ENCODE measurements at places on chromosomes 16 and 17. TPM values are rescaled to one million over a fixed set of nuclear protein-coding genes. Genes with fewer than 3 reads are reported as not detected.

Gene MMP28
- 1.8 TPM for total RNA-seq

Gene CSF3
- total RNA-seq: not detected

Gene HOXB2
- total RNA-seq: 3.3 TPM

DNA sequence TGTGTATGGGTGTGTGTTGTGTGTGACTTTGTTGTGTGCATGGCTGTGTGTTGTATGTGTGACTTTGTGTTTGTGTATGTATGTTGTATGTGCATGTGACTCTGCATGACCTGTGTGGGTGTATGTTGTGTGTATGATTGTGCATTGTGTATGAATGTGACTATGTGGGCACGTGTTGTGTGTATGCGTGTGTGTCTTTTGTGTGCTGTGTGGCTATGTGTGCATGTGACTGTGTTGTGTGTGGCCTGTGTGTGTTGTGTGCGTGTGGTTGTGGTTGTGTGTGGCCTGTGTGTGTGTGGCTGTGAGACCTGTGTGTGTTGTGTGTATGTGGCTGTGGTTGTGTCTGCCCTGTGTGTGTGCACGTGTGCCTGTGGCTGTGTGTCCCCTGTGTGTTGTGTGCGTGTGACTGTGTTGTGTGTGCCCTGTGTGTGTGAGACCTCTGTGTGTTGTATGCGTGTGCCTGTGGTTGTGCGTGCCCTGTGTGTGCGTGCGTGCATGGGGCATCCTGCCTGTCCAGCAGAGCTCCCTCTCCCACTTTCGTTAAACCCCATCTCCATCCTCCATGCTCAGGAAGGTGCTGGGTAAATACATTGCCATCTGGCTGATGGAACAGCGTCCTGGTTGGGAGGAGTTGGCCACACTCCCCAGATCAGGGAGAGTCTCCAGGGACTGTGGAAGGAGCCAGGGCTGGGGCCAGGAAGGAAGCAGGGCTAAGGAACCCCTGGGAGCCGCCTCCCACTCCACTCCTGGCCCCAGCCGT is 90.1 kb upstream of the GSE1 start:
- H3K27me3 ChIP-seq: no peaks in the 10 kb centered on the region
- DNase-seq: peak; percentile 97
- peak overlapping the region; percentile 34 for H3K27ac ChIP-seq

DNA sequence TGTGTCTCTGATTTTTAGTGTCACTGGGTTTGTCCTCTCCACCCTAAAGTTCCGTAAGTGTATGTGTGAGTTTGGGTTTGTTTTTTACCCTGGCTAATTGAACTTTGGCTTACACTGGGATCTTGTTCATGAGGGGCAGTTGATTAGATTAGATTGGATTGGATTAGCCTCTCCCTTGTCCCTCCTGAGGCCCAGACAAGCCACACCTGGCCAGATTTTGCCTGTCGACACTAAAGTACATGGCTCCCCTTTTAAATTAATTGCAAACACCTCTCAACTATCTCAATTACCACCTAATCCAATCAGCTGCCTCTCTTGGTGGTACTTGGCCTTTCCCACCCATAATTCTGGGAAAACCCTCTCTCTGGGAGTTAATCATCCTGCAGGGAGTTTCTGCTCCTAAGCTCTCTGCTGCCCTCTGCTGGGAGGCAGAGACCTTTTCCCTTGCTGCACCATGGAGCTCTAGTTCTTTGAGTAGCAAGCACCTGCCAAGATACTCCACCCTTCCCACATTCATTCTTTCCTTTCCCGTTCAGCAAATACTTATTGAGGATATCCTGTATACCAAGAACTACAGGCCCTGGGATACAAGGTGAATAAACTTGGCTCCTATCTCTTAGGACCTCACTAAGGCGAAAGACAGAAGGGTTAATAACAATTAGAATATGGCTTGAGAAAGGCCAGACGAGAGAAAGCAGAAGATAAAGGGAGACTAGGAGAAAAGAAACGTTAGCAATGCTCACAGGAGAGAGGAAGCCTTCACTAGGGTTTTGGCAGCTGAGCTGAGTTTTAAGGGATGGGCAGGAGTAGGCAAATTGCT is 60.0 kb upstream of the MPHOSPH6 start:
- no peaks in the 10 kb centered on the region for H3K4me1 ChIP-seq
- no peak overlapping the region for H3K4me3 ChIP-seq
- no peaks in the 10 kb centered on the region for H3K36me3 ChIP-seq
- peaks cover 4% of the 10 kb centered on the region for H3K27me3 ChIP-seq
- H3K27ac ChIP-seq: no peak overlapping the region
- DNase-seq: no peak

DNA sequence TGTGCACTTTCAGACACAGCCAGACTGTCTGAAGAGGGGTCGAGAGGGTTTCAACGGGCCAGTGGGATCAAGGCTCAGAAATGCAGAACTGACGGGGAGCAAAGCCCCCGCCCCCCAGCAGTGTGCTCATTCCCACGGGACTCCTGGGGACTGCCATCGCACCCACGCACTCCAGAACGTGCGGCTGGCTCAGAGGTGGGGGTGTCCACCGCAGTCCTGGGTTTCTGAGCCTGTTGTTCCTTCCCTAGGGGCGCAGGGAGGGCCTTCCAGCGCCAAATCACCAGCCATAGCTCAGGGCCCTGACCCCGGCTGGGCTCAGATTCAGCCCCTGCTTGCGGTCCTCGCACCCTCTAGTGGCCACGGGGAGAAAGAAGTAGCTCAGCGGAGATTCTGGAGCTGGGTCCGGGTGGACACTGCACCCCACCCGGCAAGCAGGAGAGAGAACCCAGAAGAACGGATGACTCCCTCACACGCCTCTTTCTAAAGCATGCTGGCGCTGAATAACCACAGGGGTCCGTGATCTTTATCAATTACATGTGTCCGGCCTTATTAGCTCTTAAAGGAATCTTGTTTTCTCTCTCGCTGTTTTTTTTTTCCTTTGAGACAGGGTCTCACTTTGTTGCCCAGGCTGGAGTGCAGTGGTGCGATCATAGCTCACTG is 45.0 kb upstream of the USP7 start:
- peak overlapping the region; percentile 62 for H3K4me3 ChIP-seq
- no peak overlapping the region for H3K27ac ChIP-seq
- H3K4me1 ChIP-seq: peaks cover 9% of the 10 kb centered on the region

DNA sequence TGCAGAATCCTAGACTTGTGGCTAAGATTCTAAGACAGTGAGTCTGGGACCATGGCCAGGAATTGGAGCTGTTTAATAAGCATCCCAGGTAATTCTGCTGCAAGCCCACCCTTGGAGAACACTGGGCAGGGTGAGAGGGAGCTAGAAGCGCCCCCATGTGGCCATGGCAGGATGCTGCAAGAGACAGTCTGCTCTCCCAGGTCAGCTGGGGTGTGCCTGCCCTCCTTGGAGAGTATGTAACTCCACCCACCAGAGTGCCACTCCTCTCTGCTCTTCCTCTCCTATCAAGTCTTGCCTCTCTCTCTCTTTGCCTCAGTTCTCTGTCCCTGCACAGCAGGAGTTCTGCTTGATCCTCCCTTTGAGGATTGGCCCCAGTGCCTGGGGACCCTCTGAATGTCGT is 14.9 kb downstream of the RCVRN start:
- no peak overlapping the region for H3K4me3 ChIP-seq
- no peaks in the 10 kb centered on the region for H3K4me1 ChIP-seq
- no peaks in the 10 kb centered on the region for H3K27me3 ChIP-seq
- DNase-seq: no peak

GRCh38 chr16:79535130-79535529 is 65.4 kb downstream of the MAF start:
- H3K4me1 ChIP-seq: no peaks in the 10 kb centered on the region
- DNase-seq: no peak
- H3K27me3 ChIP-seq: no peaks in the 10 kb centered on the region
- no peak overlapping the region for H3K4me3 ChIP-seq

DNA sequence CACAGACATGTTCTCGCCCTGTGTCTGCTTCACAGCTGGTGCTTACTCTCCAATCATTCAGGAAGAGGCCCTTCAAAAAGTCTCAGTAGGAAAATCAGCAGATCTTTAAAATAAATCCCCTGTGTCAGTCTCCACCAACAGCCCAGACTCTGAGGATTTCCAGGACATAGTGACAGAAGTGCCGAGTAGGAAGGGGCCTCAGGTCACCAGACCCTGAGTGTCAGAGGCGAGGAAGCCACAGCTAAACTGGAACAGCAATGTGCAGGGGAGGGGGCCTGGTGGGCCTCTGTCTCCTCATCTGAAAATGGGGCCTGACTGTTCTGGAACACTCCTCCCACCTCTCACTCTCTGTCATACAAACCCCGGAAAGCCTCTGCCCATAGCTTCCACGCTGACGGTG is 6.3 kb downstream of the CACNG4 start:
- DNase-seq: peak; percentile 49
- no peak overlapping the region for H3K27ac ChIP-seq
- peaks cover 70% of the 10 kb centered on the region for H3K27me3 ChIP-seq
- no peaks in the 10 kb centered on the region for H3K4me1 ChIP-seq
- H3K36me3 ChIP-seq: no peaks in the 10 kb centered on the region
- H3K4me3 ChIP-seq: no peak overlapping the region

GRCh38 chr17:72150632-72151460 is 30.0 kb downstream of the SOX9 start:
- H3K27ac ChIP-seq: peak overlapping the region; percentile 57
- no peaks in the 10 kb centered on the region for H3K36me3 ChIP-seq
- H3K4me1 ChIP-seq: peaks cover 23% of the 10 kb centered on the region
- DNase-seq: no peak

- DNase-seq: peak; percentile 98
- no peak overlapping the region for H3K4me3 ChIP-seq
- no peaks in the 10 kb centered on the region for H3K27me3 ChIP-seq
- peaks cover 45% of the 10 kb centered on the region for H3K4me1 ChIP-seq
These were observed 37.5 kb downstream of the ADCY7 start for GRCh38 chr16:50303605-50304466.

GRCh38 chr17:47789611-47790561 is 31.7 kb downstream of the OSBPL7 start:
- DNase-seq: peak; percentile 93
- H3K27me3 ChIP-seq: peaks cover 71% of the 10 kb centered on the region
- H3K4me1 ChIP-seq: peaks cover 3% of the 10 kb centered on the region
- H3K27ac ChIP-seq: no peak overlapping the region
- no peaks in the 10 kb centered on the region for H3K36me3 ChIP-seq
- H3K4me3 ChIP-seq: peak overlapping the region; percentile 47

- no peaks in the 10 kb centered on the region for H3K4me1 ChIP-seq
- DNase-seq: no peak
- H3K27ac ChIP-seq: no peak overlapping the region
- no peaks in the 10 kb centered on the region for H3K36me3 ChIP-seq
These were observed 17.6 kb upstream of the CES5A start for GRCh38 chr16:55892821-55893220.

- peak; percentile 83 for DNase-seq
- peaks cover 41% of the 10 kb centered on the region for H3K4me1 ChIP-seq
- H3K36me3 ChIP-seq: peaks cover 24% of the 10 kb centered on the region
- H3K4me3 ChIP-seq: no peak overlapping the region
- peak overlapping the region; percentile 17 for H3K27ac ChIP-seq
- H3K27me3 ChIP-seq: no peaks in the 10 kb centered on the region
These were observed 15.5 kb upstream of the SNTB2 start for GRCh38 chr16:69171325-69172084.

GRCh38 chr16:1066584-1067172 is 5.9 kb upstream of the SSTR5 start:
- peaks cover 19% of the 10 kb centered on the region for H3K27me3 ChIP-seq
- H3K4me1 ChIP-seq: no peaks in the 10 kb centered on the region
- no peak overlapping the region for H3K27ac ChIP-seq
- H3K36me3 ChIP-seq: no peaks in the 10 kb centered on the region
- no peak for DNase-seq
- H3K4me3 ChIP-seq: no peak overlapping the region

DNA sequence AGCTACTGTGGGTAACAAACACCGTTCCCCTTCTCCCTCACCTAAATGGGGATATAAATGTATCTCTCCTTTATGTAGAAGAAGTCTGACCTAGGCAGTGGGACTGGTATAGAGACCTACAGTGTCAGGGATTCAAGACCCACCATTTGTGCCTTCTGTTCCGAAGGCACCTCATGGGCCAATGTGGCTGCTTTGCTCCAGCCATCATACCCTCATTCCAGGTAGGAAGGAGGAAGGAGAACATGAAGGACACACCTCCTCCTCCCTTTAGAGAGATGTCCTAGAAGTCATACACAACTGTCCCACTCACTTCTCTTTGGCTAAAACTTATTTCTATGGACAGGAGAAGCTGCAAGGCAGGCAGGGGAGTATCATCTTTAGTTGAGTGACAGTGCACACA is 8.3 kb upstream of the CRISPLD2 start:
- H3K27me3 ChIP-seq: peaks cover 7% of the 10 kb centered on the region
- H3K36me3 ChIP-seq: no peaks in the 10 kb centered on the region
- H3K4me1 ChIP-seq: peaks cover 22% of the 10 kb centered on the region
- no peak overlapping the region for H3K4me3 ChIP-seq
- DNase-seq: peak; percentile 19

DNA sequence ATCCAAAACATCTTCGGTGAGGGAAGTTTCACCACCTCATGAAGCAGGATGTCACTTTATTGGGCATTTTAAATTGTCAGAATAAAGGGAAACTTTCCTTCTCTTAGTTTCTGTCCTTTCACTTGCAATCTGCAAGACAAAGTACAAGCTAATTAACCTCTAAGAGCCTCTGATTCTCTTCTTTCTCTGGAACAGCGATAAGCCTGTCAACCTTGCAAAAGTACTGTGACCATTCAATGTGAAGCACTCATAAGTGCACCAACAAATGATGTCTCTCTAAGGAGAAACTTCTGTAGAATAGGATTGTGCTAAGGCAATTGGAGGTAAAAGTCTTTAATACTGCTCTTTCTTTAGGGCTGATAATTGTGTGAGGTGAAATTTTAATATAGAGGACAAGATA is 1622.3 kb downstream of the CDH8 start:
- H3K4me1 ChIP-seq: no peaks in the 10 kb centered on the region
- no peak overlapping the region for H3K27ac ChIP-seq
- no peaks in the 10 kb centered on the region for H3K36me3 ChIP-seq

DNA sequence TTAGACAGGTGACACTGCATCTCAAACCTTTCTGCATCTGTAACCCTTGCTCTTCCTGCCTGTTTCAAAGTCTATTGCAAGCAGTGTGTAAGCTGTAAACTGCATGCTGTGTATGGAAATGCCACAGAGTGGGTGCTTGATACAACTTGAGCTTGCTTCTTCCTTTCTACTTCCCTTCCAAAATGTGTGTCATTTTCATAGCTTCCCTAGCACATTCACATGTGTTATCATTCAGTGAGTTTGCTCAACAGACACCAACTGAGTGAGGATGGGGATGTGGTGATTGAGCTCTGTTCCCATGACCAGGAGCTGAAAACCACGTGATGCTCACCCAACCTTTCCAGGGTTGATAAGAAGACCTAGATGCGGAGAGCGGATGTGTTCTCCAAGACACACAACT is 111.1 kb downstream of the VAT1L start:
- no peaks in the 10 kb centered on the region for H3K36me3 ChIP-seq
- H3K4me1 ChIP-seq: no peaks in the 10 kb centered on the region

- H3K27me3 ChIP-seq: no peaks in the 10 kb centered on the region
- H3K4me1 ChIP-seq: no peaks in the 10 kb centered on the region
- H3K4me3 ChIP-seq: no peak overlapping the region
- peak; percentile 68 for DNase-seq
- H3K27ac ChIP-seq: no peak overlapping the region
These were observed 2289.3 kb downstream of the TP53TG3F start for GRCh38 chr16:35748621-35749252.
